ENCODE measurements at places on chromosomes 6 and 20. TPM values are rescaled to one million over a fixed set of nuclear protein-coding genes. Genes with fewer than 3 reads are reported as not detected.

DNA sequence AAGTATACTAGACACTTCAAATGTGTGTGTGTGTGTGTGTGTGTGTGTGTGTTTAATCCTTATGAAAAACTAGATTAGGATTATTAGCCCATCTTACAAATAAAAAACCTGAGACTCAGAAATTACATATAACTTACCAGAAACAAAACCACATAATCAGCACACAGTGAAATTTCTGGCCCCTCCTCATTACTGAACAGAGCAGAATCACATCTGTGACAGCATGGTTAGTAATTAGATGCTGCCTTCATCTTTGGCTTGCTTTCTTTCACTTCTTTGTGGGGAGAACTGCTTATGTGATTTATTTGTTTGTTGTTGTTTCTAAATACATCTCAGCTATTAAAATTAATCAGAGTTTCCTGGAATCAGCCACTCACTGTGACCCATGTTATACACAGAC lies 267.1 kb downstream of the TENT5A start:
- no peak for DNase-seq

GRCh38 chr6:6509284-6509683 lies 79.2 kb upstream of the LY86 start:
- DNase-seq = no peak

The RSPO4 gene
- polyA plus RNA-seq = not detected

The MLN gene
- not detected for polyA plus RNA-seq

The CLIC5 gene
- 0.44 TPM for polyA plus RNA-seq

All from immature natural killer cell (primary cell).